ENCODE measurements at places on chromosomes 12 and 14.

GRCh38 chr12:38016602-38017001, 300.0 kb upstream of the ALG10B start:
- DNase-seq = no peak

DNA sequence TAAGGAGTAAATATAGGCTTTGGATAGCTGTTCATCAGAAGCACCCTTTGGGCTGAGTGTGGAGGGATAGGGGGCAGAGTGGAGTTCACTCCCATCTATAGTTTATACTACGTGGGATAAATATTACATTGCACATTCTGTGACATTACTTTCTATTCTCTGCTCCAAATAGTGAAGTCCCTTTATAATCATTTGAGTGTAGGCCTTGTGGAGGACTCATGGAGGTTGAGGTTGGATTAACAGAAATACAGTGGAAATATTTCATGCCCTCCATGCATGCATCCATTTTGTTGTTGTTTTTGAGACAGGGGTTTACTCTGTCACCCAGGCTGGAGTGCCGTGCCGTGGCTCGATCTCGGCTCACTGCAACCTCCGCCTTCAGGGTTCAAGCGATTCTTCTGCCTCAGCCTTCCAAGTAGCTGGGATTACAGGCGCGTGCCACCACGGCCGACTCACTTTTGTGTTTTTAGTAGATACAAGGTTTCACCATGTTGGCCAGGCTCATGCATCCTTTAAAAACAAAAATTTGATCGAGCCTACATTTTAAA, 1.4 kb downstream of the CHPT1 start:
- no peak for DNase-seq

GRCh38 chr12:7793211-7793610, 4.0 kb downstream of the NANOG start:
- DNase-seq = no peak

- no peak for DNase-seq
These were observed 641 bp downstream of the LRRC43 start for GRCh38 chr12:122183588-122183940.

DNA sequence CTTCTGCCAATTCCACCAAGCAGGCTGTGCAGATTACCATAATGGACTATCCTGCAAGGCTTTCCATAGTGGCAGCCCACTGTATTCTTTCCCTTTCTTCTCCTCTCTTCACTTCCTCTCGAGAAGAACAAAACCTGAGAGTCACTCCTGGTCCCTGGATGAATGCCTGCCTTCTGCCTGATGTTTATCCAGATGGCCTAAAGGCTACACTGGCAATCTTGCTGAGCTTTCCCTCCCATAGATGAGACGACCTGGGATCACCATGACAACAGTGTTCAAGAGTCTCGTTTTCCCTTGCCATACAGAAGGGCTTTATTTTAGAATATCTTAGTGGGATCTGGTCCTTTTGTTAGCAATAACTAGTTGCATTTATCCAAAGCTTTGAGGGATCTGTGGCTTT, 142.3 kb downstream of the RTN1 start:
- no peak for DNase-seq

GRCh38 chr12:9687228-9687627, 17.7 kb downstream of the CLEC2D start:
- DNase-seq = no peak

GRCh38 chr12:46282829-46283228, 14.0 kb upstream of the SLC38A1 start:
- DNase-seq = no peak

- no peak for DNase-seq
These were observed 2.0 kb upstream of the EMP1 start for GRCh38 chr12:13194401-13195110.

DNA sequence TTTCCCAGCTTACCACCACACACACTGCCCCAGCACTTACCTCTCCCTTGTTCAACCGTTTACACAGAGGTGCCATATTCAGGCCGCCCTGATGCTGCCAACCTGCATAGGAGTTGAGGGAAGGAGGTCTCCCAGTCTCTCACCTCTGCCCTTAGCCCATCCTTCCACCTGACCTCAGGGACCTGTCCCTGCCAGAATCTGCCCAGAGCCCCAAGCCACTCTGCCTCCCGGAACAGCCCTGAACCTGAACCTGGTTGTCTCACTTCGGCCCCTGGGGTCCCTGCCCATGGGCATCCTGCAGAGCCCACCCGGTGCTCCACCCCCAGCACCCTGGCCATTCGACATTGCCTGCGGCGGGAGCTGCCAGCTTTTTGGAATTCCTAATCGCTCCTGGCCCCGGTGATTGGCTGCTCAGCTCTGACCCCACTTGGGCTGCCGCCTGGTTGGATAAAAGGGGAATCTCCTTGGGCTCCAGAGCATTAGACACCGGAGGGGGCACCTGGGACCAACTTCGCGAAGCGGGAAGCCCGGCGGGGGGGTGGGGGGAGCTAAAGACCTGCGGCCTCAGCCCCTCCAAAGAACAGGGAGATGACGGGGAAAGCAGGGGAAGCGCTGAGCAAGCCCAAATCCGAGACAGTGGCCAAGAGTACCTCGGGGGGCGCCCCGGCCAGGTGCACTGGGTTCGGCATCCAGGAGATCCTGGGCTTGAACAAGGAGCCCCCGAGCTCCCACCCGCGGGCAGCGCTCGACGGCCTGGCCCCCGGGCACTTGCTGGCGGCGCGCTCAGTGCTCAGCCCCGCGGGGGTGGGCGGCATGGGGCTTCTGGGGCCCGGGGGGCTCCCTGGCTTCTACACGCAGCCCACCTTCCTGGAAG, at the start of gene VSX2:
Gene VSX2 (plus strand): TSS at position 476 of the 874 bp plus-strand sequence. CDS start 113 bp downstream, at position 589.
- DNase-seq = no peak

- no peak for DNase-seq
These were observed 719.1 kb downstream of the C12orf50 start for GRCh38 chr12:87310126-87310525.

DNA sequence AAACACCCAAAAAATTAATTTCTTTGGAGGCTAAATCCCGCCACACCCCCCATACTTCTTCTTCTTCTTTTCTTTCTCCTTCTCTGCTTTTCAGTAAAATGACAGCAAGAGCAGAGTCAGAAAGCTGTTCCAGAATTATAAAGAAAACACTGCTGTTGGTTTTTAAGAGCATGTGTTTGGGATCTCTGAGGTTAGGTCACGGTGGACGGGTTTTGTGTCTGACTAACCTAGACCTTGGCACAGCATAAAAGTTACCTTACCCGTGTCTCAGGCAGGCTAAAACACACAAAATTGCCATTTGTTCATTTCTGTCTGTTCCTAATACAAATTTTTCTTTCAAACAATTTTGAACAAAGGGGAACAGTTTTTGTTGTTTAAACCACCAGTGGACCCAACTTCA, 540.8 kb downstream of the NRXN3 start:
- no peak for DNase-seq

GRCh38 chr12:5624486-5625272, 192.8 kb downstream of the NTF3 start:
- DNase-seq = no peak

DNA sequence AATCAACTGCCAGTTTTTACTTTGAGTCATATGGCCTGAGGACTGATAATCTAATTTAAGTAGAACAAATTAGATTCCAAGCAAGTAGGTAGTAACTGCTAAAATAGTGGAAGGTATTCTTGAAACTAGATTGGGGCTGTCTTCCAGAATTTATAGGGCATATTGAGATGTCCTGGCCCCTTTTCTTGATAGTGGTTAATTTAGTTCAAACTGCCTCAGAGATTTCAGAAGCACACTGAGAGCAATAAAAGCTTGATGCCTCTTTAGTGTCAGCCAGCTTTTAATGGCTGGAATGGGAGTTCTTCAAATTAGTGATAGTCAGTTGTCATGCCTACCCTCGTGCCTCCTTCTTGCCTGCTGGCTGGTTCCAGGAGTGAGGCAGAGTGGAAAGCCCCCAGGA, 120.5 kb downstream of the AKAP6 start:
- no peak for DNase-seq

GRCh38 chr12:101878243-101878821, 952 bp downstream of the DRAM1 start:
- DNase-seq = no peak

DNA sequence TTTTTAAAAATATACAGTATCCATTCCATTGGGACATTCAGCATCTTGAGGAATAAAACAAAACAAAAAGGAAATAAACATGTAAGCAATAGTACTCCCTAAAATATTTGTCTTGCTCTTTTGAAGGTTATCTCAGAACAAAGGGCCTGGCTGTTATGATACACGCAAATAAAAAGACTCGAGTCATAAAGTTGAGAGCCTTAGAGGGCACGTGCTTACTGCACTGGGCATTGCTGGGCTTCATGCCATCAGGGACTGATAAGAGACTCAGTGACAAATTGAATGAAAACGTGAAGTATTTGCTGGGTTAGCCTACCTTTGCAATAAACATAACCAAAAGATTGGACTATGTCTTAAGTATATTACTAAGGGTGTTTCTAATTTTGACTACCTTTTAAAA, 118.9 kb downstream of the SLC35F4 start:
- no peak for DNase-seq

- DNase-seq = no peak
These were observed 167.8 kb upstream of the SFSWAP start for GRCh38 chr12:131543040-131543439.

DNA sequence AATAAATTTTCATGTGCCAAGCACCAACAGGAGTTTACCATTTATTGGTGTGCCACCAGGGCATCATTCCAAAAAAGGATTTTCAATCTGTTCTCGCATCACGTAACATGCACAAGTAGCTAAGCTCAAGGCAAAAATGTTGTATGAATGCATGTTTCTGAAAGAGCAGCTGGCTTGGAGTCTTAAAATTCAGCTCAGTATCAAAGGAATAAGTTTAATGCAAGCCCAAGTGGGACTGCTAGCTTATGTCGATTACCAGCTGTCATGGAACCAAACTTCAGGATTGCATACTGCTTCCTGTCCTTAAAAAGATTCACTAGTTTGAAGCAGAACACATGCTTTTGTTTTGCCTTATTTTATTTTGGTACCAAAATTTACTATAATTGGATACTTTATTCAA, 437.0 kb downstream of the FSCB start:
- DNase-seq = no peak

GRCh38 chr12:102053062-102053349, 8.8 kb downstream of the WASHC3 start:
- DNase-seq = no peak

GRCh38 chr12:31322801-31323207, 3.1 kb downstream of the SINHCAF start:
- no peak for DNase-seq

DNA sequence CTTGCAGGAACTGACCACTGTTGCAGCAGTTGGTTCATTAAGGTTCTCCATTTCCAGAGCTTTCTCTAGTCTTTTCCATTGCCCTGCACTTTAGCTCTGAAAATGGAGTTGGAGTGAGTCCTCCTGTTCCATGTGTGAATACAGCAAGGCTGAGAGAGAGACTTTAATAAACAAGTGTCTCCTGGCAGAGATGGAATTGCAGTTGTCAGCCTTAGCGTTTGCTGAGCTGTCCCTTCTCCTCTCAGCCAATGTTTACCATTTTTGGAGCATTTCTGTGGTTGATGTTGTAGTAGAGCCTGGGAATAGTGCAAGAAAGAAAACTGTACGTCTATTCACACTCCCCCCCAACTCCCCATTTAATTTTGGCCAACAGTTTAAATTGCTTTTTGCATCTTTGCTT, 7.5 kb upstream of the MANSC4 start:
- DNase-seq = no peak

DNA sequence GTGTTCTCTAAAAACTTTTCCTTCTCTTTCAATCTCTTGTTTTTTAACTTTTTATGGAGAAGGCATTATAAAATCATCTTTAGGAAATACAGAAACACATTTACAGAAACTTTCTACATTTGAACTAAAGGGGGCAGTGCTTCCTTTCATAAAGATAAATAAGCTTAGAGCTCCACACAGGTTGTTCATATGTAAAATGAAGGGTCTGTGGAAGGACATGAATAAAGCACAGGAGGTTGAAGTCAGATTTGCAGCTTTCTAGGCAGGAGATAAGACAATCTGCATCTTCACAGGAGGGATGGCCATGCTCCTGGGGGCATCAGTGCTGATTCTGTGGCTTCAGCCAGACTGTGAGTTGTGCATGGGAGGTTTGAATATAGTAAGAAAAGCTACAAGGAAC, 426.0 kb downstream of the DAD1 start:
- no peak for DNase-seq

DNA sequence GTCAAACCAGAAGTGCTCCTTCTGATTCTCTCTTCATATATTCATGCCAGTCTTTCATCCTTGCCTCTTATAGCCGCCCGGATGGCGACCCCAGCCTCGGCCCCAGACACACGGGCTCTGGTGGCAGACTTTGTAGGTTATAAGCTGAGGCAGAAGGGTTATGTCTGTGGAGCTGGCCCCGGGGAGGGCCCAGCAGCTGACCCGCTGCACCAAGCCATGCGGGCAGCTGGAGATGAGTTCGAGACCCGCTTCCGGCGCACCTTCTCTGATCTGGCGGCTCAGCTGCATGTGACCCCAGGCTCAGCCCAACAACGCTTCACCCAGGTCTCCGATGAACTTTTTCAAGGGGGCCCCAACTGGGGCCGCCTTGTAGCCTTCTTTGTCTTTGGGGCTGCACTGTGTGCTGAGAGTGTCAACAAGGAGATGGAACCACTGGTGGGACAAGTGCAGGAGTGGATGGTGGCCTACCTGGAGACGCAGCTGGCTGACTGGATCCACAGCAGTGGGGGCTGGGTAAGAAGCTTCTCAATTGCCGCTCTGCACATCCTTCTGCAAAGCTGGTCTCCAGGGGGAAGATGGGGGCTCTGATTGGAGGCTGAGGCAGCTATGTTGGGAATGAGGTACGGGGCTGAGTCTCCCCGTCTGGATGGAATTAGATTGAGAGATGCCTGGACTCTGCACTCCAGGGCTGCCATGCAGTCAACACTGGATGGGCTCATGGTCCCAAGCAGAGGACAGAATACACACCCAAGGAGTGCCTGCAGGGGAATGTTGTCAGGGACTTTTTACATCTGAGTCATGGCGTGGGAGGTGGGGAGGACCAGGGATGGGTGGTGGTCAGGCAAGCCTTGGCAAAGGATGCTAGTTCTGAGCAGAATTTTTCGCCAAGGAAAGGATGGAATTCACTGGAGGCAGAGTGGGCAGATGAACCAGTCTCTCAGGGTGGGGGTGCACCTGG, 1.3 kb downstream of the BCL2L2 start:
- no peak for DNase-seq

GRCh38 chr12:71295953-71296352, 138.2 kb upstream of the TSPAN8 start:
- no peak for DNase-seq

DNA sequence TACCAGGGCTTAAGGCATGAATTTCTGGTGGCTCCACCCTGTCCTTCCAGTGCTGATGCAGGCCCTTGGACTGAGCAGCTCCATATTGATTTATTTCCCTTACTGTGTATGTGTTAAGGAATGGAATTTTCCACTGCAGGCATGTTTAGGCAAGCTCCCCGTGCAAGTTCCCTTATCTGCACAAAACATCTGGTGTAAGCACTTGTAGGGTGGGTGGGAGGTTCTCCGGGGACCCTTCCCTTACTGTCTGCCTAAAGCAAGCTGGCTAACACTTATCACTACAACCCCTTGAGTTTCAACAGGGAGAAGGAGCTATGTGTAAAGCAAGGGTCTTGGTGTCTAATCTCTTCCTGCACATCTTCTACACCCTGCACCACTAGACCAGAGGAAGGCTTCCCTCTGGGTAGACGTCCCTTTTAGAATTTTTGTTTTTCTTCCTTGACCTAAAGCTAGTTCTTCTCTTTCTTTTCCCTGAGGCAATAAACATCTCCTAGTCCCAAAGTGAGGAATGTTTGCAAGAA, 22.0 kb upstream of the DRAM1 start:
- no peak for DNase-seq
